Right forelimb (tissue), 1 donor: ENCODE measurements at places on chromosomes 2 and 18.

- no peak for DNase-seq
Observed at GRCh38 chr2:61597300-61598289, 59.4 kb upstream of the XPO1 start.

- no peak for DNase-seq
Observed at GRCh38 chr2:217360781-217361482, 501.1 kb upstream of the TNP1 start.

DNA sequence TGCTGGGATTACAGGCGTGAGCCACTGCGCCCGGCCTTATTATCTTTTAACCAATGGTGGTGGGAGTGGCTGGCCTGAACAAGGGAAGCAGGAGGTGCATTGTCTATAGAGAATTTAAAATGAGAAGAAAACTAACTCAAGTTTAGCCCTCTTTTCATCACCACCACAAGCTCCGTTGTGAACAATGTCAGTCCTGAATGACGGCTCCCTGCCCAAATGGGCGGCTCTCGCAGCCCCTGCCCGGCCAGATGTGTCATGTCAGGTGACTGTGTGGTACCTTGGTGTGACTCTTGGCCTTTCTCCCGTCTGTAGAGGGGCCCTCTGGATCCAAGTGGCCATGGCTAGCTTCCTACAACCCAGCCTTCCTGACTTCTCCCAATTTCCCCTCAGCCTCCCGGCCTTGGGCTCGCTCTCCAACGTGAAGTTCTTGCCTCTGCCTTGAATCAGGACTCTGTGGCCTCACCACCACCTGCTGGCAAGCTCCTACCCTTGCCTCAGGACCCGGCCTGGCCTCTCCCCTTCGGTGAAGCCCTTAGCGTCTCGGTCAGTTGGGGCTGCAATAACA is 67.6 kb downstream of the LONRF2 start:
- DNase-seq: no peak

GRCh38 chr2:4151521-4151920 is 448.1 kb downstream of the DCDC2C start:
- no peak for DNase-seq

- peak; percentile 39 for DNase-seq
Observed at GRCh38 chr2:109437325-109438090, 176.3 kb downstream of the SEPTIN10 start.

GRCh38 chr2:16522031-16522831 is 143.4 kb downstream of the CYRIA start:
- DNase-seq: no peak

DNA sequence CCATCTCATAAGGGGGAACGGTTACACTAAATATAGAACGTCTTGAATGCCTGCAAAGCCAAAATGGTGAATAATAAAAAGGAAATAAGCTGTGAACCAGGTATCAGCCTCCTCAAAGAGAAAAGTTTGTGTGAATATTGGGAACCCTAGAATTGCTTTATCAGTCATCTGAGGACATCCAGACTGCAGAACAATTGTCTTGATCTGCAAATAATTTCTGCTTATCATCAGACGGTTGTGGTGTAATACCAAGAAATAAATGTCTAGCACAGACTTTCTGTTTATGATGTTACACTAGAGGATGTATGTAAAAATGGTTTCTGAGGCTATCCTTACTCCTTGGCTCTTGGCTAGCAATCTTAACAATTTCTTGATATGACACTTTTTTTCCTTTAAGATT is 53.5 kb upstream of the SLC25A52 start:
- DNase-seq: no peak

GRCh38 chr2:8332646-8333045 is 349.2 kb upstream of the ID2 start:
- DNase-seq: no peak

GRCh38 chr2:97951155-97951680 is 44.5 kb downstream of the TMEM131 start:
- DNase-seq: no peak

GRCh38 chr18:52657043-52657805 is 317.2 kb downstream of the DCC start:
- DNase-seq: no peak

GRCh38 chr2:23649303-23649702 is 264.3 kb downstream of the KLHL29 start:
- no peak for DNase-seq

DNA sequence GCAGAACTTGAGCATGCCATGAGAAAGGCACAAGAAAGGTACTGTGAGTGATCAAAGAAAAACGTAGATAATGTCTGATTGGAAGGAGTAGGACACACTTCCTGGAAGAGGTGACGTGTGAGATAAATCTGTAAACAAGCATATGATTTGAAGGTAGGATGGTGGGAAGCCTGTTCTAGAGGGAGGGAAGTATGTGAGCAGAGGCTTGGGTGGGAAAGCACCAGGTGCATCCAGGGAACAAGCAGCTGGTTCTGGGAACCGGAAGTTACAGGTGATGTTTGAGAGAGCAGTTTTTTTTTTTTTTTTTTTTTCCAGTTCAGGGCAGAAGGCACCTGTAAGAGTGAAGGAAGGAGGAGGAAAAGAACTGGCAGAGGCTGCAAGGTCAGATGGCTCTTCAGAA is 116.6 kb upstream of the EFEMP1 start:
- DNase-seq: no peak
